ENCODE measurements at places on chromosomes 1 and 21.

- no peak for DNase-seq
- H3K36me3 ChIP-seq: no peaks in the 10 kb centered on the region
- no peak overlapping the region for H3K27ac ChIP-seq
- H3K4me1 ChIP-seq: peaks cover 13% of the 10 kb centered on the region
- H3K27me3 ChIP-seq: peaks cover 4% of the 10 kb centered on the region
Measured at GRCh38 chr1:114668784-114669561, 876 bp downstream of the DENND2C start.

- no peaks in the 10 kb centered on the region for H3K27me3 ChIP-seq
- no peak for DNase-seq
- H3K4me1 ChIP-seq: peaks cover 4% of the 10 kb centered on the region
- peaks cover 63% of the 10 kb centered on the region for H3K36me3 ChIP-seq
- peak overlapping the region; percentile 51 for H3K27ac ChIP-seq
- no peak overlapping the region for H3K4me3 ChIP-seq
Measured at GRCh38 chr1:117481410-117481809, 114.2 kb downstream of the MAN1A2 start.

DNA sequence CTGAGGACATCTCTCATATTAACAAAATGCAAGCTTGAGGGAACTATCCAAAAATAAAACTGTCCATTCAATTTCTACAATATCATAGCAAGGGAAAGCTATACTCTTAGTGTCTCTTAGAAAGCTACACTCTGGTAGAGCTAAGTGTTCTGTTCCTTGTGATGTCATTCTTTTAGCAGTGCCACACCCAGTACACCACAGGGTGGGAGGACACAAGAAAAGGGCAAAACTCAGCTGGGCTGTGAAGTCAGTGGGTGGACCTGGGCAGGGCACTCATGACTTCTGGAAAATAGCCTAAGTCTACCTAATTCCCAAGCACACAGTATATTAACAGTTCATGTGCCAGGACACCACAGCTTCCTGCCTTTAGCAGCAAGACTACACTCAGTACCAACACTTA, 42.2 kb upstream of the TNFSF4 start:
- no peaks in the 10 kb centered on the region for H3K4me1 ChIP-seq
- H3K27me3 ChIP-seq: no peaks in the 10 kb centered on the region
- peaks cover 11% of the 10 kb centered on the region for H3K36me3 ChIP-seq
- H3K4me3 ChIP-seq: no peak overlapping the region
- DNase-seq: no peak
- no peak overlapping the region for H3K27ac ChIP-seq

DNA sequence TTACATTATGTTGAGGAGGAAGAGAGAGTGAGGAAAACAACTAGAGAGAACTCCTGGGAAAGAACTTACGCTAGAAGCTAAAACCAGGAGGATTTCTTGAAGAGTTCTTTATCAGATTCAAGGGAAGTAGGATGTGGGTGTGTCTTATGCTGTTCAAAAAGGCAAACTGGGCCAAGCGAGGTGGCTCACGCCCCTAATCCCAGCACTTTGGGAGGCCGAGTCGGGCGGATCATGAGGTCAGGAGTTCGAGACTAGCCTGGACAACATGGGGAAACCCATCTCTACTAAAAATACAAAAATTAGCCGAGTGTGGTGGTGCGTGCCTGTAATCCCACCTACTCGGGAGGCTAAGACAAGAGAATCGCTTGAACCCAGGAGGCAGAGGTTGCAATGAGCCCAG, 23.1 kb downstream of the SMG7 start:
- H3K4me3 ChIP-seq: no peak overlapping the region
- no peaks in the 10 kb centered on the region for H3K27me3 ChIP-seq
- DNase-seq: no peak
- H3K36me3 ChIP-seq: no peaks in the 10 kb centered on the region
- peaks cover 71% of the 10 kb centered on the region for H3K4me1 ChIP-seq
- H3K27ac ChIP-seq: no peak overlapping the region

GRCh38 chr1:116125758-116126157, 14.6 kb downstream of the MAB21L3 start:
- H3K27me3 ChIP-seq: peaks cover 4% of the 10 kb centered on the region
- H3K27ac ChIP-seq: no peak overlapping the region
- H3K4me3 ChIP-seq: peak overlapping the region; percentile 66
- no peak for DNase-seq
- peaks cover 44% of the 10 kb centered on the region for H3K4me1 ChIP-seq

DNA sequence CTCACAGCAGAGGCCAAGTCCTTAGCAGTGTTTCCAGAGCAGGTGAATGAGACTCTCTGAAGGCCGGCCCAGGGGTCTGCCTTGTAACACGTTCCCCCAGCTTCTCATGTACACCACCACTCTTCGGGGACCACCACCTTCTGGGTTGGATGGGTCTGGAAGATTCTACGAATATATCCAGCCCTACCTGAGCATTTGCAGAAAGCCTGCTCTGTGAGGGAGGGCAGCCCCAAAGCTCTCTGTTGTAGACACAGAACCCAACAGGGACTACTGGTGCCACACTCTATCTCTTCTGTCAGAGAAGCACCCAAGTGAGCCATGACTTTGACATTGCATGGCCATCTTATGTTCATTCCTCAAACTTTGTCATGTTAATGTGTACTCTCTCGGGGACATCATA, 61.8 kb downstream of the CD247 start:
- no peak for DNase-seq
- H3K27ac ChIP-seq: peak overlapping the region; percentile 91
- peak overlapping the region; percentile 89 for H3K4me3 ChIP-seq
- H3K36me3 ChIP-seq: peaks cover 25% of the 10 kb centered on the region

GRCh38 chr1:34648501-34648900, 106.3 kb upstream of the GJB5 start:
- no peak overlapping the region for H3K27ac ChIP-seq
- no peak for DNase-seq
- H3K27me3 ChIP-seq: peaks cover 76% of the 10 kb centered on the region
- H3K4me1 ChIP-seq: no peaks in the 10 kb centered on the region

GRCh38 chr1:51558375-51558924, 39.4 kb upstream of the EPS15 start:
- no peak for DNase-seq
- no peaks in the 10 kb centered on the region for H3K36me3 ChIP-seq
- H3K27ac ChIP-seq: no peak overlapping the region
- no peaks in the 10 kb centered on the region for H3K27me3 ChIP-seq

DNA sequence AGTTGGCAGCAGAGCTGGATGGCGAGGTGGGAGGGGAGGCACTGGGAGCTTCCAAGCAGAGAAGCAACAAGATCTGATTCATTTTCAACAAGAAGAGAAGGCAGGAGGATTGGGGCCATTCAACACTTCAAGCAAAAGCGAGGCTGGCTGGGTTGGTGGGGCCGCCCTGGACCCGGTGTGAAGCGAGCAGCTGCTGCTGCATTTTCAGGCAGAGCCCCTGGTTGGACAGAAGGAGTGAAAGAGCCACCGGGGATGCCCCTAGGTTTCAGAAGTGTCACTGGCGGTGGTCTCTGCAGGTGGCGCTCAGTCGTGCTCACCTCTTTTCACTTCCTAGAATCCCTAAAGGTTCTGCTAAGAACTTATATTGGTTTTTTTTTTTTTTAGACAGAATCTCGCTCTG, 18.0 kb downstream of the SLC2A7 start:
- H3K4me1 ChIP-seq: peaks cover 44% of the 10 kb centered on the region
- H3K4me3 ChIP-seq: no peak overlapping the region

GRCh38 chr1:57424231-57425027, 569 bp upstream of the DAB1 start:
- no peak for DNase-seq
- no peak overlapping the region for H3K27ac ChIP-seq
- no peaks in the 10 kb centered on the region for H3K36me3 ChIP-seq
- H3K4me3 ChIP-seq: no peak overlapping the region

DNA sequence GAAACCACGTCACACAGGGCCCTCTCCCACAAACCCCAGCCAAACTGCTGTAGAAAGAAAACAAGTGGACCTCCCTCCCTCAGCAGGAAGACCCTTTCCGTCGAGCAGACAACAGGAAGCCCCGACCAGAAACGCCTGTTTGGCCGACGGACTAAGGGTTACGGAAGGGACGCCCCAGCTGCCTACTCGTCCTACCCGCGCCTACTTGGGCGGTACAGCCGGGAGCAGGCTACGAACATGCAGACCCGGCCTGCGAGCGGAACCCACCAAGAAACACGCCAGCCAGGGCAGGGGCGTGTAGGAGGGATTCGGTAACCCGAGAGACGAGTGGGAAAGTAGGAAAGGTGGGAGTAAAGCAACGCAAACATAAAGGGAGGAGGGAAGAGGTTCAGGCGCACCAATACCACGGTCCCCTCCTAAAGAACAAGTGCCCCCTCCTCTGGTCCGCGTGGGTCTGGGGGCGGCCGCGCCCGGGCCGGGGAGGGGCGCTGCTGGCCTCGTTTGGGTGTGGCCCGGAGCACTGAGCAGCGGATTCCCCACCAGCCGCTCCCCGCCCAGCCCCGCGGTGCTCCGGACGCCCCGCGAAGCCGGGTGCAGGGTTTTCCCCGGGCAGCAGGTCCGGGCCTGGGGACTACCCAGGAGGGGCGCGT, 450 bp downstream of the S100A10 start:
- no peaks in the 10 kb centered on the region for H3K36me3 ChIP-seq
- H3K27ac ChIP-seq: peak overlapping the region; percentile 87
- H3K4me1 ChIP-seq: peaks cover 56% of the 10 kb centered on the region
- H3K27me3 ChIP-seq: no peaks in the 10 kb centered on the region

GRCh38 chr1:183315991-183316758, 102.0 kb downstream of the NMNAT2 start:
- no peak overlapping the region for H3K4me3 ChIP-seq
- peaks cover 14% of the 10 kb centered on the region for H3K27me3 ChIP-seq
- no peaks in the 10 kb centered on the region for H3K36me3 ChIP-seq
- DNase-seq: no peak
- H3K27ac ChIP-seq: no peak overlapping the region

All from naive thymus-derived CD8-positive, alpha-beta T cell (primary cell).